ENCODE measurements at places on chromosomes 12 and 14.

DNA sequence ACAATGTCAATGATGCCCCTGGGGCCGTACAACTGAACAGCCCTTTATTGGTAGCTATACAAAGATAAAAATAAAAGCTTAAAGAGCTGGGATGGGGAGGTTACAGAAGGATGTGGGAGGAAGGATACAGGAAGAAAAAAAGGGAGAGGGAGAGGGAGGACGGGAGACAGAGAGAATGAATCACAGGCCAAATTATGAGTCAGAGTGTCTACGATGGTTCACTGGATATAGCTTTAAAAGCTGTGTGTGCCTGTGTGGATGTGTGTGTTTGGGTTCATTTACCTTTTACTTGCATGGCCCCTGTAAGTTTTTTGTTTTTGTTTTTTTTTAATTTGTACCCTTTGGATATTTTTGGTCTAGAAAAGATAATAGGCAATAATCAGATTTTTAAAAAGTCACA is 111.9 kb downstream of the CCDC60 start:
- DNase-seq, result no peak

- DNase-seq, result no peak
These were observed 16.0 kb upstream of the CDK17 start for GRCh38 chr12:96416033-96416799.

GRCh38 chr14:32078023-32078857 is 1.1 kb downstream of the ARHGAP5 start:
- DNase-seq, result peak; percentile 2

DNA sequence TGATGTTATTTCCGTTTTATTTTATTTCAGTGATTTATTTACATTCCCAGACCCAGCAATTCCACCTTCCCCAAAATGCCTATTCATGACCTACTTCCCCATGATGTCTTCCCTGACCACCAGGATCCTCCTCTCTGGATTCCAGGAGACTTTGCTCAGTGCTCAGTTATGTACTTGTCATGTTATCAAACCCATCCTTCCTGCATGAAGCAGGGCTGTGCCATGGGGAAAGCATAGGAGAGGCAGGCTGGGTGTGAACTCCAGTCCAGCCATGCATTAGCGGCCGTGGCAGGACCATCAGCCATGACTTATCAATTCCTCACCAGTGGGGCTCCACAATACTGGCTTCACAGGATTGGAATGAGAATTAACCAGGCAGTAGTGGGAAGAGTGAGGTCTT is 57.8 kb downstream of the B4GALNT3 start:
- no peak for DNase-seq

DNA sequence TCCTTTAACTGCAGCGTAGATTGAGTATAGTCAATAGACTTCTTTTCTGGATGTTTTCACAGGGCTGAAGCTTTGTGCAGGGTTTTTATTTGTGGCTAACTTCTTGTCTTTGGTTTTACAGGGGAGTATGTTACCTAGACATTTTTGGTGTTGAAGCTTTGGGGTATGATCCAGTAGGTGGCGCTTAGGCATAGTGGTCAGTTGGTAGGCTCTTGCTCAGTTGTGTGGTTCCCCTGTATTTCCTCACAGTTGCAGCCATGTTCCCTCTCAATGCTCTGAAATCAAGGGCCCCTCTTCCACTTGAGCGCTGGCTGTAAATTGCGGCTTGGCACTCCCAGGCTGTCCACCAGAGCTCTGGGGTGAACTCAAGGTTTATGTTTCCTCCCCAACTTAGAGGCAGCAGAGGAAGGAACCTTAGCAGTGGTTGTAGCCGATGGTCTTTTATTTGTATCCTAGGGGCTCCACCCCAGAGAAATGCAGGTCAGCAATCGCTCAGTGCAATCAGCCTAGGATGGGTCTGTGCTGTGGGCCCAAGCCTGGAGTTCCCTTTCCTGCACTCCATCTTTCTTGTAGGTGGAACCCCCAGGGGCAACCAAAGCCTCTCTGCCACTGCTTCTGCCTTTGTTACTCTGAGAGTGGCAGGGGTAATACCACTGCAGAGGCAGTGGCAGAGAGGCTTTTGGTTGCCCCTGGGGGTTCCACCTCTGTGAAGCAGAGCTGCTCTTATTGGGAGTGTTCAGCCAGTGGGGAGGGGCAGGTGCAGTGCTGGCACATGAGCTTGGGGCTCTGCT is 55.1 kb downstream of the CMAS start:
- peak; percentile 67 for DNase-seq

- DNase-seq, result no peak
These were observed 62.5 kb upstream of the METAP2 start for GRCh38 chr12:95411466-95411865.

DNA sequence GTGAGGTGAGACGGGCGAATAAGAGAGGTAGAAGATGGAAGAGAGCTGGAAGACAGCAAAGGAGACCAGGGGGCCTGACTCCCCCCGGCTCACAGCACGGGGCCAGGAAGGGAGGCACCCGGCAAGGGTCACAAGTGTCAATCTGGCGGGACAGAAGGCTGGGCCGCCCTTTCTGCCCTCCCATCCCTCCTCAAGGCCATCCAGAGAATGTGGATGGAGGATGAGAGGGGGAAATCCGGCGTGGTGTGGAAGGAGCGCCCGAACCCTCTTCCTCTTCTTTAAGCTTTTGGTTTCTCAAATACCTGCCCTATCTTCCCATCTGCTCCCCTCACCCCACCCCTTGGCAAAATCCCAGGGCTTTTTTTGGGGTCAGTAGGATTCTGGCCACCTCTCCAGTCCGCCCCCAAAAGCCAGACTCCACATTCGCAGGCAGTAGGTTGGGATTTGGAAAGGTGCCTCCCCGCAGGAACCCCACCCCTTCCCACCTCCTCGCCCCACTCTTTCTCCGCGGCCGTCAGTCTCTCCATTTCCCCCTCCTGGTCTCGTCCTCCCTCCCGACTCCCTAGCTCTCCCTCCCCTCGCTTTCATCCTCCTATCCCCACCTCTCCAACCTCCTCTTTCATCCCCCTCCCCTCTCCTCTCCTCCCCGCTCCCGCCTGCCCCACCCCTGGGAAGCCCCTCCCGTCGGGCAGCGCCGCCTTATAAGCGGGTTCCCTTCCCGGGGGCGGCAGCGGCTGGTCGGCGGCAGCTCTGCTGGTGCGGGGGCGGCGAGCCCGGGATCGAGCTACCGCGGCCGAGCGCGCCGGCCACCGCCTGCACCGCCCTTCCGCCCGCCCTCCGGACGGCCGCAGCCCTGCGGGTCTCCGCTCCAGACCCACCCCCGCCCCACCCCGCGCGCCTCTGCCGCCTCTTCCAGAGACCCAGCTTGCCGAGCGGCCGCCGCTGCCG is at the start of gene PTMS:
Gene PTMS, plus strand, starts transcription at position 730 of the 948 bp plus-strand sequence. CDS start 343 bp downstream, outside the sequence.
- DNase-seq, result no peak

DNA sequence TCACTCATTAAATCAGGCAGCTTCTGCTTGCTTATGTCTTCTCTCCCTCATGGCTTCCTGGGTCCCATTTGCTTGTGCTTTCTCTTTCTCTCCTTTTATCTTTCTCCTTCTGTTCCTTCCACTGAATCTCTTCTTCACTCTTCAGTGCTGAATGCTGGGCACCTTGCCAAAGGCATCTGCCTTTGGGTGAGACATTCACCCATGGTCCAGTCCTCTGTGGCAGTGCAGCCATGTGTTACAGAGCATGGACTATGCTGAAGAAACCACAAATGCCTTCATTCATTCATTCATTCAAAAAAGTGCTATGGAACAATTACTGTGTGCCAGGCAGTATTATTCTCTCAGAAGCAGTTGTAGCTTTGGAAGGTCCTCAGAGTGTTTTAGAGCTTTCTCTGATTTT is 344.4 kb upstream of the STXBP6 start:
- no peak for DNase-seq

- DNase-seq, result peak; percentile 19
These were observed 2.3 kb upstream of the NOP2 start for GRCh38 chr12:6570264-6570887.

DNA sequence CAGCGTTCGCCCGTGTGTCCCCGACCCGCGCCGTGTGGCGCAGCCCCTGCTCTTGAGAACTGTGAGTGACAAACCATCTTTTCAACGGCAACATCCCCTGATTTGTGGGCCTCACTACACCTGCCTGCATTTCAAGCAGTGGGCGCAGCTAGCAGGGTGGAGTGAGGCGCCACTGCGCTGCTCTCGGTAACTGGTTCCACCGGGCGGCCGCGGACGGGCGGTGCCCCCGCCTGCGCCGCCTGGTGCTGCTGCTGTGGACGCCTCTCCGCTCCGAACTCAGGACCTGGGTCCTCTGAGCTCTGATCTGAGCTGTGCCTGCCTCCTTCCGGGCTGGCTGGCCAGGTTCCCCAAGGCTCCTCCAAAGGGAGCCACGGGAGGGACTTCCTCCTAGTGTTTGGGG is 5.9 kb upstream of the DEGS2 start:
- no peak for DNase-seq

DNA sequence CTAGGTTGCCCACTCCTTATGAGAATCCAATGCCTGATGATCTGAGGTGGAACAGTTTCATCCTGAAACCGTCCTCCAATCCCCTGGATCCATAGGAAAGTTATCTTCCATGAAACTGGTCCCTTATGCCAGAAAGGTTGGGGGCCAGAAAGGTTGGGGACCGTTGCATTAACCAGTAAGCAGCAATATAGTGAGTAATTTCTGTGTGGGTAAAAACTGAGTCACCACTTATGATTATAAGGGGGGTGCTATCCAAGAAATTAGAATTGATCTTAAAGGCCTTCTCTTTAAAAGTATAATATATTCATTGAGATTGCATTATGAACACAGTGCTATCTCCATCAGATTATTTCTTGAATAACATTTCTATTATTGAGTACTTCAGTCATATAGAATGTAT is 97.2 kb downstream of the PCNX1 start:
- no peak for DNase-seq

DNA sequence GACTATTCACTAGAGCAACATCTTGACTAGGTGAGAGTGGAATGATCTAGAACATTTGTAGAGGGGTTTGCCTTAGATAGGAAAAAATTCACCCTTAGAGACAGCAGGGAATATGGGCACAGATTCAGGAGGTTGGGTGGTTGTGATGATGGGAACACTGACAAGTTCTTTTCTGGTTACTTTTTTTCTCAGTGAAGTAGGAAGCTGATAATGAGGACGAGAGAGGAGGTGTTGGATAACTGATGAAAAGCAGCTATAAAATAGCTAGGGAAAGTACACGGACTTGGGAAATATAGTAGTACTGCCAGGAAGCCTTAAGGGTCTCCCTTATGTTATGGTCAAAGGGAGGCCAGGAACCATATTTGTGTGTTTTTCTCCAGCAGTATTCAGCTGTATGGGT is 250.5 kb downstream of the SSPN start:
- DNase-seq, result no peak

GRCh38 chr14:39419272-39419671 is 13.0 kb downstream of the FBXO33 start:
- DNase-seq, result no peak

- DNase-seq, result no peak
These were observed 112.3 kb downstream of the PAPOLA start for GRCh38 chr14:96614481-96614881.

GRCh38 chr12:71057330-71057729 is 100.5 kb downstream of the TSPAN8 start:
- no peak for DNase-seq

- DNase-seq, result no peak
These were observed 3.8 kb downstream of the ARHGEF40 start for GRCh38 chr14:21073921-21074320.

DNA sequence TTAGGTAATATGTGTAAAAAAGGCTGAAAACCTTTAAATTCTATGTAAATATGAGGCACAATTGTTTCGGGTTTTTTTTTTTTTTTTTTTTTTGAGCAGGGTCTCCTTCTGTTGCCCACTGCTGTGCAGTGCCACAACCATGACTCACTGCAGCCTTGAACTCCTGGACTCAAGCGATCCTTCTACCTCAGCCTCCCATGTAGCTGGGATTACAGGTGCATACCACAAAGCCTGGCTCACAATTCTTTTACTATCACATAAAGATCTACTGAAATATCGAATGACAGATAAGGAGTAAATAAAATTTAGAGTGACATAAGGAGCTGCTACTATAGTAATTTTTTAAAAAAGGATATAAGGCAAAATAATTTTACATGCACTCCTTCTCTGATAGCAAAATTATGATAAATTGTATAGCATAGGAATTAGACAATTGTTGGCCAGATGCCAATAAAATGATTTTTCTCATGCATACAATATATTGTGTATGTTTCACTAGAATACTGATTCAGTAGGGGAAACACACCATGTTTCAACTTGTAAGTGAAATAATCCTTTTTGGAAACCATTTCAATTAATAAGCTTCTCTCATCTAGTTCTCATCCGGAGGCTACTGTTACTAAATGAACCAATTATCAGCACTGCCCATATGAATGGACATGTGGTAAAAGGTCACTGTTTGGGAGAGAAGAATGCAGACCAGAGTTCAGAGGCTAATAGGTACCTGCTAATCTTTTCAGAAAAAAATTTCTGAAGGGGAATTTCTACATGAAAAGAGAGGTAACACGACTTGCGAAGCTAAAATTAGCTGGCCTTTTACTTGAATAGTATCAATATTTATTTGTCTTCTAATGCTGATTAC is 108.4 kb downstream of the PPP1R12A start:
- no peak for DNase-seq

GRCh38 chr12:110105986-110106385 is 18.2 kb upstream of the IFT81 start:
- DNase-seq, result no peak

Measured in T-helper 1 cell (primary cell).